ENCODE measurements at places on chromosomes 11 and 22.

GRCh38 chr11:12897390-12897789 lies 111.7 kb upstream of the RASSF10 start:
- DNase-seq = no peak

DNA sequence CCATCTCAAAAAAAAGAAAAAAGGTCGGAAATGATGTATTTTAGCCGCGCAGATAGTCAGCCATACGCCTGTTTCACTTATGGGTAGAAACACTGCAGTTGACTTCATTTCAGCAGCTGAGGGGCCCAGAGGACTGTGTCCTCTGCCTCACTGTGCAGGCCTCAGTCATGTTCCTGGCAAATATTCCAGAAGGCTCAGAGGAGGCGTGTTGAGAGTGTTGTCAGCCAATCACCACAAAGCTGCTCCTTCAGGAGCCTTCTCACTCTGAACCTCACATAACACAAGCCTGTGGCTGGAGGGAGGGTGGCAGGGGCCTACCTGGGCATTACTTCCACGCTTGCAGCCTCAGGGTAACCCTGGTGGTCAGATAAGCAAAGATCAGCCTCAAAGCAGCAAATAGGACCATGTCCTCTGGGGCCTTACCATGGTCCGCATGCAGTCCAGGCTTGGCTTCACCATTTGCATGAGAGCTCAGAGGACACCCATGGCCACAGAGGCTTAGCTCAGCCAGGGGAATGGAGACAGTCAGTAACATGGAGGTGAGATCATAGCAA lies 17.3 kb upstream of the TREH start:
- no peak for DNase-seq

GRCh38 chr11:130449310-130449990 lies 1.0 kb downstream of the ADAMTS15 start:
- no peak for DNase-seq

GRCh38 chr11:2443881-2444820 lies at the start of gene TRPM5:
Gene TRPM5, minus strand, starts transcription at chr11:2444514. Its CDS starts 21,478 bp downstream, at chr11:2423036.
- DNase-seq = peak; percentile 66

- no peak for DNase-seq
Measured at GRCh38 chr11:87422566-87422965, 384.8 kb downstream of the TMEM135 start.

GRCh38 chr11:30392221-30392784 lies 69.4 kb downstream of the ARL14EP start:
- DNase-seq = no peak

GRCh38 chr11:82845356-82846353 lies 54.6 kb downstream of the PRCP start:
- DNase-seq = no peak

GRCh38 chr11:2887515-2888195 lies 2.1 kb upstream of the CDKN1C start:
- DNase-seq = no peak

DNA sequence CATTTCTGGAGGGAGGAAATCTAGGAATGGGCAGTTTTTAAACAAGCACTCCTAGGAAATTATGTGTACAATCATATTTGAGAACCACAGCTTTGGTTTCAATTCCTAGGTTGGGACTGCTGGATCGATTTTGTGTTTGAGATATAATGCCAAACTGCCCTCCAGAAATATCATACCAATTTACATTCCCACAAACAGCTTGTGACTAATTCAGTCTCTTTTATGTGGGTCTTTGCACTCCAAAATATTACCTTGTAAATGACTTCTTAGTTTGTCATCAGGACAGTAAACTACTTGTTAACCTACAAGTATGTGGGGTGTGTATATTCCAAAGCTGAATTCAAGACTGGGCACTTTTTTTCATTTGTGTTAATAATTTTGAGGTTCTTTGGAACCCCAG lies 9.8 kb upstream of the BARX2 start:
- DNase-seq = no peak

DNA sequence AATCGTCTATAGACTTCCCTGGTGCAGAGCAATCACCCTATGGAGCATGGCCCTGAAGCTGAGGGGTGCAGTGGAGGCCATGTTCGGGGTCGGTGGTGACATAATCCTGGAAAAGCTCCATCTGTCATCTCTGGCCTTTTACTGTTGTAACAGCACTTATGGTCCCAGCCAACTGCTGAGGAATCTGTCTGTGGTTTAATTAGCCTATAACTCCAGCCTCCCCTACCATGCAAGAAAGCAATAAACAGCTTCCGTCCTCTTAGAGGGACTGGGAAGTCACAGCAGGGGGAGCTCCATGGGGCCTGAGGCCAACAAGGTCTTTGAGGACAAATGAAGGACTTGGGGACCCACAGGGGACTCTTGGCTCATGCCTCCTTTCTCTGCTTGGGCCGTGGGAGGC lies 159.1 kb upstream of the NECTIN1 start:
- DNase-seq = no peak

- no peak for DNase-seq
Measured at GRCh38 chr22:19208287-19208847, 29.8 kb upstream of the SLC25A1 start.

DNA sequence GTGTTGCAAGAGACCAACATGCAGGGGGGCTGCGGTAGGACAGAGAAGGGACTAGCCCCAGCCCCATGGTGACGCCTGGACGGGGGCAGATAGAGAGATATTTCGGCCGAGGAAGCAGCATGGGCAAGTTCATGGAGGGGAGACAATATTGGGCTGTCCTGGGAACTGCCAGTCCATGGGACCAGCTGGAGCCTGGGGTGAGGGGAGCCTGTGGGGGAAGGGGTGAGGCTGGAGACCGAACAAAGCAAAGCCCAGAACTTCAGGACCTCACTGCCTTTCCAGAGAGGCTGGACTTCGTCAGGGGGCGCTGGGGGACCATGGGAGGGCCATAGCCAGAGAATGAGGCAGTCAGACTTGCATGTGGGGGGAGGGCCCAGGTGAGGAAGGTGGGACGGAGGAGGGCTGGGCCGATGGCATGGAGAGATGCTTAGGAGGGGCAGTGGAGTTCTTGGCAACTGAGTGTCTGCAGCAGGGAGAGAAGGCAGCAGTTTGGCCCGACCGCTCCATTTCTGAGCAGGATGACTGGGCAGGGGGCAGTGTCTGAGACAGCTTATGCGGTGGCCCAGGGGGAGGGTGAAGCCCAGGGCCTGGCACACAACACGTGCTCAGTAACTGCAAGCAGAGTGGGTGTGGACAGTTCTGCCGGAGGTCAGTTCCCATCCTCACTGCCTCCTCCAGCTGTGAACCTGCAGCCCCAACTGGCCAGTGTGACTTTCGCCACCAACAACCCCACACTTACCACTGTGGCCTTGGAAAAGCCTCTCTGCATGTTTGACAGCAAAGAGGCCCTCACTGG lies 712 bp downstream of the UPK3A start:
- no peak for DNase-seq

DNA sequence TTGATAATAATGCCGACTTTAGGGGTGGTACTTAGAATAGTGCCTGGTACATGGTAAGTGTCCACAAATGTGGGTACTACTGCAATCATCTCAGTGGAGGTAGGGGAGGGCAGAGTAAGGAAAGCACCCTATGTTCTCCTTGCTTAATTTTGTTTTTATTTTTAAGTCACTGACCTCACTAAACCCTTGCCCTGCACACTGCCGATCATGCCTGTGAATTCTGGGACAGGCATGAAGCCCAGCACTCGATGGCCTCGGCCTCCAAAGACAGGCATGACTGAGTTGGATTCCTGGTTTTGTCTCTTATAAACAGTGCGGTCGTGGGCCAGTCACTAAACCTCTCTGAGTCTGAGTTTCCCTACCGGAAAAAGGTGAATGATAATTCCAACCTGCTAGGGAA lies 6.9 kb downstream of the LGALS12 start:
- no peak for DNase-seq

- DNase-seq = no peak
Measured at GRCh38 chr11:2955906-2956476, 26.8 kb upstream of the PHLDA2 start.

- DNase-seq = no peak
Measured at GRCh38 chr11:9529334-9529650, 44.2 kb upstream of the WEE1 start.

DNA sequence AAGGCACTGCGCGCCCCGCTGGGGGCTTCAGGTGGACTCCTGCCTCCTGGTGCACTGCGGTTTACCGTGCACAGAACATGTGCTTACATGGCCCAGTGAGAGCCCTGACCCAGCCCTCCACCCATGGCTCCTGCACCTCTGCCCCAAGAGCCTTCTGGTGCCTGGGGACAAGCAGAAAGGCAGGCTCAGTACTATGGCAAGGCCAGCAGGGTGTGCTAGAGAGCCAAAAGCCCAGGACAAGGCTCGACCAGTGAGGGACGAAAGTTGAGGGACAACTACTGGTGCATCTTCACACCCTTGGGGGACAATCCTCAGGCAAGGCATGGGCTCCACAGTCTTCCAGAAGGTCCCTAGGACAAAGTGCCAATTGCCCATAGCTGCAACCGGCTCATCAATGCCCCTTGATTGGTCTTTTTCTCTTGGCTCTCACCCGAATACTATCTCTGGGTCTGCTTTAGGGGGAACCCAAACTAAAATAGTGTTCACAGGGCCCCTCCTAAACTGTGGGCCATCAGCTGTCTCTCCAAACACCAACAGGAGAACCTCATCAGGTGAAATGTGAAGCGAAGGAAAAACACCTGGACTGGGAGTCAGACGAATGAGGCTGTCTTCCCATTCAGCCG lies 13.5 kb downstream of the PGA5 start:
- DNase-seq = peak; percentile 57

DNA sequence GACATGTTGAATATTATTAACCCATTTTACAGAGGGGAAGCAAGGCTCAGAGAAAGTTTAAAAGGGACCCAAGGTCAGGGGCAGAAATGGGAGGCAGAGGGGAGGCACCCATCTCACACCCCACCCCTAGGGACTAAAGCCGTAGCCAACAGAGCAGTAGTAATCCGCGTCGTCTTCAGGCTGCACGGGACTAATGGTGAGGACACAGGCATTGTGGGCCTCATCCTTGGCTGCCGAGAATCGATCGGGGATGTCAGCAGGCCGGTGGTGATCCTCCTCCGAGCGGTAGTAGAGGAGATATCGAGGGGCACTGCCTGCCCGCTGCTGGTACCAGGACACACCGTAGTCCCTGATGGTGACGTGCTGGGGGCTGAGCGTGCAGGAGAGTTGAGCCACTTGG lies 1.5 kb downstream of the VPREB3 start:
- no peak for DNase-seq

GRCh38 chr11:36620246-36620645 lies 22.2 kb upstream of the RAG2 start:
- no peak for DNase-seq

DNA sequence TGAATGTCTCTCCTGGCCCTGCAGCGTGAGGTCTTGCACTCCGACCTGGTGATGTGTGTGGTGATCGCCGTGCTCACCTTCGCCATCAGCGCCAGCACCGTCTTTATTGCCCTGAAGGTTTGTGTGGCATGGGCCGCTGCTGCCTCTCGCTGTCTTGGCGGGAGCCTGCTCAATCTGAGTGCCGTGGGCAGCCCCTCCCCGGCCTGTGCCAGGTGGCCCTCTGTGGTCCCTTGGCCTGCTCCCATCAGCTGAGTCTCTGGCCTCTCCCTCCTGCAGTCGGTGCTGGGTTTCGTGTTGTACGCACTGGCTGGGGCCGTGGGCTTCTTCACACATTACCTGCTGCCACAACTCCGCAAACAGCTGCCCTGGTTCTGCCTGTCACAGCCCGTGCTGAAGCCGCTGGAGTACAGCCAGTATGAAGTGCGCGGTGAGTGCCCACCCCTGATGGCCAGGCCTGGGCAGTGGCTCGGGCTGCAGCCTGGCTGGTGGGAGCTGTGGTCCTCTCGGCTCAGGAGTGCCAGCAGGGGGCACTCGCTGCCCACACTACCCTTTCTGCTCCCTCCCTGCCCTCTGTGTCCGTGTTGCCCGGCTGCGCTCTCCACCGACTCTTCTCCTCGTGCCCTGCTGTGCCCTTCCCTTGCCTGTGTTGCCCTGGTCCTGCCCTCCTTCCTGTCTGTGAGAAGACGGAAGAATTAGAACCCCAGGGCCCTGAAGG lies 10.2 kb downstream of the PCNX3 start:
- peak; percentile 73 for DNase-seq

DNA sequence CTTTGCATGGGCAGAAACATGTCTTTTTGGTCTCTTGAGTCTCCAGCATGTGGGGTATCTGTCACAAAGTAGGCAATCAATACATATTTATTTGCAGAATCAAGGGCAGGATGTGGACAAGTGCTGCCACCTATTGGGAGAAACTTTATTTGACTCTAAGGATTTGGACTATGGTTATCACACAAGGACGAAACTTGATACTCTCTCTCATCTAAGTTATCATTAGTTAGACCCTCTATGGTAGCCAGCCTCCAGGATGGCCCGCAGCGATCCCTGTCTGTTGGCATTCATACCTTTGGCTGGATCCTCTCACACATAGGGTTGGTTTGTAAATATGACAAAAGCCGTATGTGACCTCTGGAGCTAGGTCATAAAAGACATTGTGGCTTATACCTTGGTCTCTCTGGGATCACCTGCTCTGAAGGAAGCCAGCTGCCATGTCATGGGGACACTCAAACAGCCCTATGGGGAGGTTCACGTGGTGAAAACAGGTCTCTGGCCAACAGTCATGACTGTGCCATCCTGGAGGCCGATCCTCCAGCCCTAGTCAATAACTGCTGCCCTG lies 1.1 kb upstream of the FBXO7 start:
- DNase-seq = peak; percentile 54

DNA sequence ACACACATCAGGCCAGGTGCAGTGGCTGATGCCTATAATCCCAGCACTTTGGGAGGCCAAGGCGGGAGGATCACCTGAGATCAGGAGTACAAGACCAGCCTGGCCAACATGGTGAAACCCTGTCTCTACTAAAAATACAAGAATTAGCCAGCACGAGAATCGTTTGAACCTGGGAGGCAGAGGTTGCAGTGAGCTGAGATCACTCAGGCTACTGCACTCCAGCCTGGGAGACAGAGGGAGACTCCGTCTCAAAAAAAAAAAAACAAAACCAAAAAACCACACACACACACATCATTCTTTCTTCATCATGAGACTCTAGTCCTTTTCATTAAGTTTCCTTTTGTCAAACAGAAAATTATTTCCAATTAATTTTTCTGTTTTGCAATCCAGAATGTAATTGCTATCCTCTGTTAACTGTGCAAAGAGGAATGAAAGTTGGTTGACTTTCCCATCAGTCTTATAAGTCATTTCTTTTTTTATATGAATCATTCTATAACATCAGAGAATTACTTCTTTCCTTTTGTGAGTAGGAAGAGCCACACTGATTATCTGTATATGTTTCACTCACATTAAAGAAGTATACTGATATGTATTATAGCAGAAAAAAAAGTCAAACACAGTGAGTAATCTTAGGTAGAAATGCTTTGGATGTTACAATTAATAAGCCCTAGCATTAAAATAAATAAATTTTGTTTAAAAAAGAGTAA lies 52.2 kb downstream of the HORMAD2 start:
- no peak for DNase-seq

GRCh38 chr11:44529895-44530412 lies 35.5 kb upstream of the CD82 start:
- DNase-seq = no peak

GRCh38 chr11:76123248-76123647 lies 83.1 kb downstream of the WNT11 start:
- DNase-seq = no peak

DNA sequence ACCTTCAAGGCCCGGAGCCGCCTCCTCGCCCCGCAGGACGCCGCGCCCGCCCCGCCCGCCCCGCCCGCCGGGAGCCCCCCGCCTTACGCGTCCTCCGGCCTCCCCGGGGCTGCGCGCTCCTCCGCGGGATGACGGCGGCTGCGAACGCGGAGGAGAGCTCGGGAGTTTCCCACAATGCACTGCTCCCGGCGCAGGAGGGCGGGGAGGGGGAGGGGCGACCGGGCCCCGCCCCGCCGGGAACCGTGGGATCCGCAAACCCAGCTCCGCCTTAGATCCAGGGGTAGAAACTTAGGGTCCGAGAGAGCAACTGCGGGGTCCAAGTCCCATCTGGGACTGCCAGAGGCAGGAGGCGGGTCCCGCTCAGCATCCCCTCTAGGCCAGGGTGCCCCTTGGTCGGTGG lies at the start of gene CEND1:
Gene CEND1 (minus strand): TSS at position 148 of the 400 bp plus-strand sequence. CDS start 1,514 bp downstream, outside the sequence.
- DNase-seq = peak; percentile 29

Data from hematopoietic multipotent progenitor cell (in vitro differentiated cells).